ENCODE measurements at places on chromosomes 7 and 10.

- no peak for DNase-seq
These were observed 293.2 kb downstream of the THSD7A start for GRCh38 chr7:11538751-11539299.

DNA sequence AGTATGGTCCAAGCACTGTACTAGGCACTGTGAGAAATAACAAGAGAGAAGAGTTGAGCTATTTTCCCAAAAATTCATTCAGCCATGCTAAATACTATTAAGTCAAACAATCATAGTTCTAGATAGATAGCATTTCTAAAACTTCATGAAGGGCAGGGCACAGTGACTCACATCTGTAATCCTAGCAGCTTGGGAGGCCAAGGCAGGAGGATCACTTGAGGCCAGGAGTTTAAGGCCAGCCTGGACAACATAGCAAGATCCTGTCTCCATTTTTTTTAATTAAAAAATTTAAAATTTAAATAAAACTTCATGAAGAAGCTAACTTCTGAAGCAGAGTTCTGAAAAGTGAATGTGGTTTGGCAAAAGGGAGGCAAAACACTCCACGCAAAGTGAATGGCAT, 29.9 kb downstream of the USP54 start:
- no peak for DNase-seq

DNA sequence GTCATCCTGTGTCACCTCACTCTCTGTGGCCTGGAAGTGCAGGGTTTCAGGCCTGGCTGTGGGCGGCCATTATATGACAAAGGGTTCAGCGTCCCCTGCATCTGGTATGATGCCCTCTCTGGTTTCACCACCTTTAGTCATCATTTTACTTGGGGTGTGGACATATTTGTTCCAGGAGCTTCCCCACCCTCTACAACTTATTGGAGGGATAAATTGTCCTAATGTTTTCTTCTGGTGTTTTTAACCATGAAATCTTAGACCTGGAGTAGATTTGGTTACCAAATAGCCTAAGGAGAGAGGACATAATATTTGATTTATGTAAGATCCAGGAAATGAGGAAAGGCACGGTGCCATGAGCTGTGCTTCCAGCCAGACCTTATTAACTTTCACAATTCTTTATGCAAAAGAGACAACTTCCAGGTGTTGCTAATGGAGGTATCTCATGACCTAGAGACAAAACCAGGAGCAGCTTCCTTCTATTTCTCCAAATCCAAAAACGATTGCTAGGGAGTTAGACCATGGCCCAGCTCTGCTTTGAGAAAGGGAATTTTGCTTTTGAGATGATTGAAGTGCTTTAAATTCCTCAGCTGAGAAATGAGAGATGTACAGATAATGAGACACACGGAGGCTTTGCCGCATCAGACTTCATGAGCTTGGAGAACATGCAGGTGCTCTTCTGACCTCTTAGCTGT, 20.9 kb downstream of the WBP1L start:
- DNase-seq, result no peak

GRCh38 chr7:123533929-123534382, 439 bp downstream of the IQUB start:
- DNase-seq, result no peak

- no peak for DNase-seq
These were observed at the start of gene FGF8 for GRCh38 chr10:101775273-101776160. FGF8 (minus strand) TSS chr10:101776114; CDS start chr10:101775900, 214 bp downstream.

DNA sequence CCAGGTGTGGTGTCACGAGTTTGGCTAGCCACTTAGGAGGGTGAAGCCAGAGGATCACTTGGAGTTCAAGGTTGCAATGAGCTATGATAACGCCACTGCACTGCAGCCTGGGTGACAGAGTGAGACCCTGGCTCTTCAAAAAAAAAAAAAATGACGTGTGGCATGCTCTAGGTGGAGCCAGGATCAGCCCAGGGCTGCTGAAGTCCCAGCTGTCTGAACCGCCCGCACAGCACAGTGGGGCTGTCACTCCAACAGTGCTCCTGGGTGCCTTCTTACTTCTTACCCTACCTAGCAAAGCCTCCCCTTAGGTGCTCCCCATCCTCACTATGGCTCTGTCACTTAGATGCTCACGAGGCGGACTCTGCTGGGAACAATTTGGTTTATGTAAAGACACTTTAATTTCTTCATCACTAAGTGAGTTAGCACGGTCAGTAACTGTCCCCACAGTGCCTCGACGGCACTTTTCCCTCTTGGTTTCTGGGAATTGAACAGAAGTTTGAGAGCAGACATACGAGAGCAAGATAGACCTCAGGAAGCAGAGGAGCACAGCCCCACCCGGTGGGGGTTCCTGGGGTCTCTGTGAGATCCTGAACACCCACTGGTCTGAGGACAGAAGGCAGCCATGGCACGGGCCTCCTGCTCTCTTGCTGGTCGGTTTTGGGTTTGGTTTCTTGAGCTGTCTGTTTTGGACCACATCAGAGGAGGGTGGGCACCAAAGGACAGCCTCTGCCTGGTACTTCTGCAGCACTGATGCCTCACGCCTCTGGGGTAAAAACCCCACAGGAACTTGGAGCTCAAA, 66.2 kb upstream of the BTBD16 start:
- no peak for DNase-seq

- no peak for DNase-seq
These were observed 29.8 kb downstream of the STRA8 start for GRCh38 chr7:135263321-135263970.

- DNase-seq, result no peak
These were observed 88.0 kb downstream of the TMEM178B start for GRCh38 chr7:141161550-141162535.

GRCh38 chr10:71754562-71754961, 18.8 kb downstream of the VSIR start:
- no peak for DNase-seq

GRCh38 chr7:26365077-26365900, 73.6 kb downstream of the SNX10 start:
- DNase-seq, result no peak

DNA sequence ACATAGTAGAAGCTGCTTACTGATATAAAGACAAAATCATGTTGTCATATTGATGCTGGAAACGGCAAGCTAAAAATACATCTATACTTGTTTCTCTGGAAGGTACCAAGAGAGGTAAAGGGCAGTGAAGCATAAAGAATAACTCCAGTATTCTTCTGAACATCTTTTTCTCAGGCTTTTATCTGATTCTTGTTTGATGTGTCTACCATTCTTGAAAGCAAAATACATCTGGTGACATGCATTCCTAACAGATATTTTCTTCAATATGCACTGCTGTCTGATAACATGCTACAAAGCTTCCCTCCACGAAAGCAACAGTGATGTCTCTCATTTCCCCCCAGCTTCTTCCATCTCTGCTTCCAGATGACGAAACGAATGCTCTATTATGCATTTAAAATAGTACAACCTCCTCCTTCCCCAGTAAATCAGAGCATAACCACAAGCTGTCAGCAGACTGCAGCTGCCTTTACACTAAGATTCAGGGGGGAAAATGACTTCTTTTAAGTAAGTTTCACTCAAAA, 100.8 kb downstream of the ARHGAP21 start:
- DNase-seq, result no peak

DNA sequence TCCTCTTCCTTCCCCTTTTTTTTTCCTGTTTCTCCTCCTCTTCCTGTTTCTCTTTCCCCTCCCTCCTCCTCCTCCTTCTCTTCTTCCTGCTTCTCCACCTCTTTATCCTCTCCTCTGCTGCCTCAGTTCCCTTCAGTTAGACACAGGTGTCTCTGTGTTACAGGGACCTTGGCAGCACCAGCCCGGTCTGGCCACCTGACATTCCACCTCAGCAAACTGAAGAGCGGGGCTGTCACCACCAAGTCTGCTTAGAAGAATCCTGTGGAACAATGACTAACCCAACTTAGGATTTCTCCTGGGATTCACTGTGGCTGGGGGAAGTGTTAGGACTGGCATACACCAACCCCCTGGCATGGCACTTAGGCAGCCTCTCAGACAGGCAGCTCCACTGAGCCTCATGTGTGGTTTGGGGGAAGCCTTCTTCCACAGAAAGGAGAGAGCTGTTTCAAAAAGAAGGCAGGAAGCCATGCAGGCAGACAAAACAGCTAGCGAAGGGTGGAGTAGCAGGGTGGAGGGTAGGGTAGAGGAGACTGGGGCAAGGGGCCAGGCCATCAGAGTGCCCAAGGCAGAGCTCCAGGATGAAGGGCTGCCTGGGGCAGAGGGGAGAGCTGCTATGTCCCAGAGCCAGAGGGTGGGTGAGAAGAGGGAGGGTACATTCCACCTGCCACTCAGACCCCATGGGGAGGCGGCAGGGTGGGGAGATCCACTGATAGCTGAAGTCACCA, 13.2 kb upstream of the GDF10 start:
- no peak for DNase-seq

GRCh38 chr7:70635633-70636032, 496.3 kb upstream of the GALNT17 start:
- DNase-seq, result no peak

GRCh38 chr7:5689118-5689517, 92.3 kb downstream of the RNF216 start:
- peak; percentile 23 for DNase-seq

DNA sequence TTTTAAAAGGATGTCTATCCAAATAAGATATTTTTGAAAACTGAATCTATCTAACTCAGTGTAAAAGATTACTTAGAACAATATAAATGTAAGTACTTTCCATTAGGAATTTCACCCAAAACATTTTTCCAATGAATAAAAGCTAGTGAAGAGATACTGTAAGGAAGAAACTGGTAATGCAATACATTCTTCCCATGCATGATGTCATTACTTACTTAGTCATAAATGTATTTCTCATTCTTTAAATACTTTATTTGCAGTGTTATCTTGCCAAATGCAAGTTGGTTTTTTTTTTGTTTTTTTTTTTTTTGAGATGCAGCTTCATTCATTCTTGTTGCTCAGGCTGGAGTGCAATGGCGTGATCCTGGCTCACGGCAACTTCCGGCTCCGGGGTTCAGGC, 265.6 kb downstream of the PHF14 start:
- DNase-seq, result no peak

GRCh38 chr7:94856643-94857042, 50.8 kb upstream of the PPP1R9A start:
- no peak for DNase-seq

Measured in effector memory CD4-positive, alpha-beta T cell (primary cell).